Stimulated activated CD8-positive, alpha-beta memory T cell treated with anti-CD3 and anti-CD28 coated beads, Interleukin-15, amount 100 ng/mL, for 24 hours (primary cell): ENCODE measurements at places on chromosomes 4 and X.

- DNase-seq = no peak
Observed at GRCh38 chr4:105815701-105816100, 79.6 kb upstream of the NPNT start.

GRCh38 chrX:115266300-115266699 is 23.2 kb upstream of the LUZP4 start:
- DNase-seq = no peak

- no peak for DNase-seq
Observed at GRCh38 chrX:21800344-21800770, 39.1 kb upstream of the MBTPS2 start.

GRCh38 chrX:6159468-6159867 is 69.2 kb downstream of the NLGN4X start:
- no peak for DNase-seq

DNA sequence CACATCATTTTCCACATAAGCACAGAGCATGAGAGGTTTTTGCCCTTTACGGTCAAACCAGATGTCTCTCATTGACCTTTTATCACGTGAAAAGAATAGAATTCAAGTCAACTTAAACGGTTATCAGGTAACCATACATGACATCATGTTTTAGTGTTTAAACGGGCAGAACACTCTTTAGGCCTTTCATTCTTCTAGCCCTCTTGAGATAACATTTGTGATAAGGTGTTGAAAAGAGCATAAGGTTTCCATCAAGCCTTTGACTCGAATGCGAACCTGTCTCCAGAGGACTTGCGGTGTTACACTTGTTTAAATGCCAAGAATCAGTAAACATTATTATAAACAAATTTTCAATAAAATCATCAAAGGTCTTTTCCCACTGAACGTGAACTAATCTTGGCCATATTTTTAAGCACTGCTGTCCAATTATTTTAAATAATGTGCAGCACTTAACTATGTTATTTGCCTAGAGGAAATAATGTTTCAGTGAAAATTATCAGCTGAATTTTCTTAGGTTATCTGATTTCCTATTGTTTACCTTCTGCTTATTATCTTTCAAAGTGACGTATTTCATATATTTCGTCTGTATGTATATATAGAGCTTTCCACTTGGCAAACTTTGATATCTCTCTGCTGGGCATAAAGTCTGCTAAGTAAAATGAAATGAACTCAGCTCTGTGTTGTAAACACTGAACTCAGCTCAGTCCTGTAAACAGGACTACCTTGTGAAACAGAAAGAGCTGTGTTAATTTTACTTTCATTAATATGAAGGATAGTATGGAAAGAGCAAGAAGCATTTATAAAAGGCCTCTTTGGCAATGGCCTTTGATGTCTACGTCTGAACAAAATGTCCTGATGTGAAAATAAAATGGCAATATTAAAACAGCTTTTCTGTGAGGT is 33.3 kb downstream of the TENM3 start:
- DNase-seq = no peak

DNA sequence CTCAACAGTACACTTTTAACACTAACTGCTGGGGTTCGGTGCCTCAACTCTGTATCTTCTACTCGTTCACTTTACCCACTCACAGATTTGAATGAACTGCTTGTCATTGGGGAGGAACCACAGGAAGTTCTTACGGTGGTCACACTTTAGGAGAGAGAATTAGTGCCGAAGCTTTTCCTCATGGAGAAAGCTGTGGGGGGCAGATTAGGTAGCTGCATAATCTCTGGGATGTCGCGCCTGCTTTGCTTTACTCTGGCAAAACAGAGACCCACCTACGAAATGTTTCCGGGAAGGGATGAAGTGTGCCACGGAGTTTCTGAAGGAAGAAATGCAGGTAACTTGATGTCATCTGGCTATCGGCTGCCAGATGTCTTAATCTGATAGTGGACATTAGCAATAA is 949.7 kb upstream of the TENM3 start:
- no peak for DNase-seq

GRCh38 chr4:29560452-29560851 is 1159.7 kb upstream of the PCDH7 start:
- no peak for DNase-seq

DNA sequence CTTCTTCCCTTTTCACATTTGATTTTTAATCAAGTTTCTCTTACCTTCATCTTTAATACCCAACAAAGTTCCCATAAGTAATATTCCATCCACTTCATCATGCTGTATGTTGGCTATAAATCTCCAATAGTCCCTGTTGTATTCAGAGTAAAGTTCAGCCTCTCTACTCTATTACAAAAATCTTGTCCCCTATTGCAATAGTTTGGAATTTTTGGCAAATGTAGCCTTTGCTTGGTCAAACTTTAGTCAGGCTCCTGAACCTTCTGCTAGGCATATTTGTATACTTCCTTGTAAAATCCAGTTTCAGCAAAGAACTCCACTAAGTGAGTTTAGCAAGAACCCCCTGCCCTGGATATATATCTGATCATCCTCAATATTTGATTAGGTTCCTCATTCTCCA is 54.0 kb upstream of the PACRGL start:
- no peak for DNase-seq

DNA sequence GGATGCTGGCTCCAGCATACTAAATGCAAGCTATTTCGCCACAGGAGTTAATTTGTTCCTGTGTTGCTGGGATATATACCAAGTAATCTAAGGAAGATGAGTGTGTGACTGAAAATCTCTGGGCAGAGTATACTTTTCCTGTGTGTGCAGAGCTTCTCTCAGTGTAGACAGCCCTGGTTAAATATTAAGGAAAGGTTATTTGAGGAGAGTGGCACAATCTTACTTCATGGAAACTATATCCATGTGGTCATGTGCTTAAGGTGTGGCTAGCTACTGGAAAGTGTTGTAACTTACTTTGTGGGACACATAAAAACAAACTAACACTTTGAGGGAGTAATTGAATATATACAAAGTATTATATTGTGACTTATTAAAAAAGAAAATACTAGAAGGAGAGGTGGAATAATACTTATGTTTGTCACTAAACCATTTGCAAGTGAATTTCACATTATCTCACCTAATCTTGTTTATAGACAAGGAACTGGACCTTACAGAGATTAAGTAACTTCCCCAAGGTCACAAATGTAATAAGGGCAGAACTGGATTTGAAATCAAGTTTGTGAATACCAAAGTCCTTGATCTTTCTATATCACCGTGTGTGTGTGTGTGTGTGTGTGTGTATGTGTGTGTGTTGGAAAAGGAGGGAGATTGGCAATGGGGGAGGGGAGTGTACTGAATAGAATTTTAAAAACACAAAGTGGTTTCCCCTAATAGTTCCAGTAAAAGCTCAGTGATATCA is 408.2 kb upstream of the NR3C2 start:
- DNase-seq = no peak

DNA sequence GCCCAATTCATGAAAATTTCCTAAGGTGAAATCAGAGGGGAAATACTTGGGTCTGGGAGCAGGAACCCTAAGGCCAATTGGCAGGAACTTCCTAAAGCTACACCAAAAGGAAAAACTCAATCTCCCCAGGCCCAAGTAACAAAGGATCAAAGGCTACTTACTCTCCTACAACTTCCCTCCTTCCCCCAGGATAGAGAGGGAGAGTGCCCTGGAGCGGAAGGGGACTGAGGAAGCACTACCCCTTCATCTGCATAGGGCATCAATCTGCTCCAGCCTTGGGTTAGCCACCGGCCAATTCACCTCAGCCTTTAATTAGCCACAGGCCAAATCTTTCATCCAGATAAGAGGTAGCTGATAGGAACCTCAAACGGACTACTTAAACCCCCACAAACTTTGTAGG is 55.0 kb downstream of the SLC34A2 start:
- no peak for DNase-seq

DNA sequence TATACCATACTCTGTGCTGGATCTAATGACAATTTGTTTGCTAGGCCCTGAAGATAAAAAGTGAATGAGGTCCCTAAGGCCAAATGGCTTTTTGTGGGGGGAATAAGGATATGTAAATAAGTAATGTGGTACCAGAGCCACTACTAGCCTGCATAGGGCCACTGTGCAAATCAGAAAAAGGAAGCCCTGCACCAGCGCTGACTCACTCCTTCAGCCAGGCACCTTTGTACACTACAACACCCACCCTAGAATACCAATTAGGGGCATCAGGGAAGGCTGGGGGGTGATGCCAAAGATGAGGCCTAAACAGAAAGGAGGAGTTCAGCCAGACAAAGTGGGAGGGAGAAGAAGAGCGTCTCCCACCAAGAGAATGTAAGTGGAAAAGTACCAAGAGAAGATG is 122.2 kb downstream of the CAMK2D start:
- DNase-seq = no peak

GRCh38 chr4:96173756-96174155 is 333.9 kb downstream of the PDHA2 start:
- no peak for DNase-seq

DNA sequence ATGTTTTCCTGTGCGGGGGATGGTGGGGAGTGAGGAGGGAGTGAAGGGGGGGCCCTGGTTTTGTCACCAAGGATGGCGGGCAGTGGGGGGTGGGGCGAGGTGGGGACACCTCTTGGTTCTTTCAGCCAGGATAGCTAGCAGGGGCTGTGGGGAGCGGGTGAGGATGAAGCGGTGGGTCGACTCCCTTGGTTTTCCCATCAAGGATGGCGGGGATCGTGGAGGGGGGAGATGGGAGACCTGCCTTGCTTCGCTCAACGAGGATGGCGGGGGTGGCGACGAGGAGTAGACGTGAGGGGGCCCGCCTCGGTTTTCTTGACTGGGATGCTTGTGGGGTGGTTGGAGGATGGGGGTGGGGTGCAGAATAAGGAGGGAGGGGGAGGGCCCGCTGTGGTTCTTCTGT is 643 bp downstream of the FHL1 start:
- no peak for DNase-seq

GRCh38 chr4:124123181-124123580 is 589.4 kb downstream of the ANKRD50 start:
- DNase-seq = no peak

- no peak for DNase-seq
Observed at GRCh38 chrX:1093121-1093520, 119.3 kb downstream of the CRLF2 start.

GRCh38 chr4:87117051-87117731 is 103.2 kb downstream of the KLHL8 start:
- no peak for DNase-seq

DNA sequence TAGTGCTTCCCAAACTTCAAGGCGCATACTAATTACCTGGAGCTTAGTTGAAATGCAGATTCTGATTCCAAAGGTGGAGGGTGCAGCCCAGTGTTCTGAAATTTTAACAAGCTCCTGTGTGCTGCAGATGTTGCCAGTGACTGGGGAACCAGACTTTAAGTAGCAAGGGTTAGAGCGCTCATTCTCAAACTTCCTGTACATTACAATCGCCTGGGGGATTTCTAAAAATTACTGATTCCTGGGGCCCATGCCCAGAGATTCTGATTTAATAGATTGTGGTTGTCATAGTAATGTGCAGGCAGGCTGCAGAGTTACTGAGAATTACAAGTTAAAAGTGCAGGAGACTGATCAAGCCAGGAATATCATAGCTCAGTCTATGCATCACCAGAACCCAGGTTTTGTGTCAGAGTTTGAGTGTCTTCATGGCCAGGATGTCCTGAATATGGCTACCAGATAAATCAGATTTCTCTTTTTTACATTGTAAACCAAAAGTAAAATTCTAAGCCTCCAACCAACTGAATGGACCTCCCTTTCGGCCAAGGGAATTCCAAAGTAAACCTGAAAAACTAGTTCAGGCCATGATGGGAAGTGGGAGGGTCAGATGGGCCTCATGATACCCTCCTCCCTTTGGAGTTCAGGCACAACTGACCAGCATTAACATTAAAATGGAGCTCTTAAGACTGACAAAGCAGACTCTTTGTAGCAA is 121.6 kb downstream of the ATXN3L start:
- DNase-seq = no peak

- DNase-seq = no peak
Observed at GRCh38 chr4:48130100-48130499, 4.0 kb downstream of the TXK start.

- DNase-seq = no peak
Observed at GRCh38 chr4:103692615-103693014, 27.2 kb downstream of the TACR3 start.

DNA sequence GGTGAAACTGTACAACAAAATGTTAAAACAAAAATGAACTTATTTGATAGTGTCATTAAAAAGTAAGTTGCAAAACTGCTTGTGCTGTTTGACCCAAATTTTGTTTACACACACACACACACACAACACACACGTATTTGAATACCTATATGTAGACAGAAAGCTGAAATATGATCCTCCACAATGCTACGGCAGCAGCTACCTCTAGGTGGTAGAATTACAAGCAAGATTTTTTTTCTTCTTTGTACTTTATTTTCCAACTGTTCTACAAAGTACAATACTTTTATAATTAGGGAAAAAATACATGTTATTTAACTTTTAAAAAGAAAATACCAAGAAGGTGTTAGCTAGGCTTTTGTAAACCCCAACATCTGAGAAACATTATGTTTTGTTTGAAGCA is 1.2 kb downstream of the CYTL1 start:
- no peak for DNase-seq

DNA sequence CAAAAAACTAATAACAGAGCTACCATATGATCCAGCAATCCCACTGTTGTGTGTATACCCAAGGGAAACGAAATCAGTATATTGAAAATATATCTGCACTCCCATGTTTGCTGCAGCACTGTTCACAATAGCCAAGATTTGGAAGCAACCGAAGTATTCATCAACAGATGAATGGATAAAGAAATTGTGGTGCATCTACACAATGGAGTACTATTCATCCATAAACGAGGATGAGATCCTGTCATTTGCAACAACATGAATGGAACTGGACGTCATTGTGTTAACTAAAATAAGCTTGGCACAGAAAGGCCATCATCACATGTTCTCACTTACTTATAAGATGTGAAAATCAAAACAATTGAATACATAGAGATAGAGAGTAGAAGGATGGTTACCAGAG is 402.1 kb downstream of the KCTD8 start:
- no peak for DNase-seq

DNA sequence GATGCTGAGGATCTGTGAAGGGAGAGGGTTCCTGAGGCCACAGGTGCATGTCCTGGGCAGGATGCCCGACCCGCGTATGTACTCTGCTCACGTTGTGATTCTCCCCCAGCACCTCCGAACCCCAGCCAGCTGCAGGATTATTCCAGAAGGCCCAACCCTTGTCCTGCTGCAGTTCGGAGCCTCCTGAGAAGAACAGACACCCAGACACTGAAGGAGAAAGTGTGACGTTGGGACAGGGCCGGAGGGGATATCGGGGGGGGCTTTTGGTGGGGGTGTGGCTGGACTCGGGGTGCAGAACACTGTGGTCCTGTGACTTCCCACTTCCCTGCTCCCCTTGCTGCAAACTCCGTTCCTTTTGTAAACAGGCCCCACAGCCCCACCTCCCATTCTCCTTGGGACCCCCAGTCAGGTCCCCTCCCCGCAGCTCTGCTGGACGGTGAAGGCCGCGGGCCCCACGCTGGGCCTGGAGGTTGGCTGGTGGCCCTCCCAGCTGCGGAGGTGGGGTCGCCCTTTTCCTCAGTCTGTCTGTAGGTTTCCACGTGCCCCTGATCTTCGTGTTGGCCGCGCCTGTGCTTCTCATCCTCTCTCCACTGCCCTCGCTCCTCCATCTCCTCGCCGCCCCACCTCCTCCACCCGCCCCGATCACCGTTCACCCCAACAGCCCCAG is 83.0 kb upstream of the ADRA2C start:
- DNase-seq = no peak
